Muscle of arm (tissue), 14 donors: ENCODE measurements at places on chromosomes 2 and 18. TPM values are rescaled to one million over a fixed set of nuclear protein-coding genes. Genes with fewer than 3 reads are reported as not detected.

GRCh38 chr2:31107591-31108300, 30.5 kb downstream of the GALNT14 start:
- DNase-seq: peak; percentile 8

DNA sequence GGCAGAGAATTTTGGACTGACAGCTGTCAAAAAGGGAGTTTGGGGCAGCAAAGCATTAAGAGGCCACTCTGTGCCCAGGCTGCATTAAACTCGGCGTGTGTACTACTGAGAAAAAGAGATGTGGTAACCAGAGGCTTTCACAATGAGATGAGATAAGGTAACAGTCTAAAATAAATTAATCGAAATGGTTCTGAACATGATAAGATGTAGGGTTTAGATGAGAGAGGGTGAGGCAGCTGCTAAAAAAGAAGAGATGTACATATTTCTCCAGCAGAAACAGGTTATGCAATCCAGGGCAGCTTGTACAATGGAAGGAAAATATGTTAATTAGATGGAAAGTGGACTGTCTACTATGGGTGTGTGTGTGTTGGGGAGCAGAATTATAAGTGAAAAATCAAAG, 39.2 kb upstream of the ACTR3 start:
- DNase-seq: no peak

- peak; percentile 18 for DNase-seq
Observed at GRCh38 chr18:66682855-66683322, 79.0 kb upstream of the CDH19 start.

DNA sequence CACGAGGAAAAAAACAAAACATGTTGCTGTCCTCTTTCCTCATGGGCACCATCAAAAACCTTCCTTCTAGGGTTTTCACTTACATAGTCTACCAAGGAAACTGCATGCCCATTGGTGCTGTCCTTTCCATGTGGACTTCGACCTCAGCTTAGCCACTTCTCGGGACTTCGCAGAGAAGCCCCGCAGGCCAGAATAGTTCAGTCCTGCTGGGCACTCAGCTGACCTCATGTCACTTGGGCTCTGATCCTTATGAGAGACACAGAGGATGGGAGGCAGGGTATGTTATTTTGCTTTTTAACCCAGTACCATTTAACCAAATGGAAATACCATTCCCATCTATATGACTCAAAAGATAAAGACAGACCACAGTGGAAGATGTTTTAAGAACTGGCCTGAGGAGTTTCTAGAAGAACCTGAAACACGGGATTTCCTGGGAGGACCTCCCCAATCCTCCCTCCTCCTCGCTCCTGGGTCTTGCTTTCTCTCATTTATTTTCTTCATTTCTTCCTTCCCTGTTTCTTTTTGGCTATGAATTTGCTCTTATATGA, 28.4 kb downstream of the AAK1 start:
- no peak for DNase-seq

DNA sequence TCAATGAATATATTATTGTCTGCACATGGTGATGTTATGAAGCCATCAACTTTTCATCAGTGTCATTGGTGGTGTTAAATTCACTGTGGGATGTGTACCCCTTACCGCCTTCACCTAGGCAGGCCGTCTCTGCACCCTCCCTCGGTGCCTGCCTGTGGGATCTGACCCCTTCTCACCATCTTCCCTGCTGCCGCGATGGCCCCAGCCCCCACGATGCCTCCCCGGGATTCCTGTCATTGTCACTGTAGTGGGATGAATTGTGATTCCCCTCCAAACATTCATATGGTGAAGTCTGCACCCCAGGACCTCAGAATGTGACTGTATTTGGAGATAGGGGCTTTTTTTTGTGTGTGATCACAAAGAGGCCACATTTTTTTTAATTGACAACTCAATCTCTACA, 198.3 kb upstream of the HS6ST1 start:
- DNase-seq: no peak

DNA sequence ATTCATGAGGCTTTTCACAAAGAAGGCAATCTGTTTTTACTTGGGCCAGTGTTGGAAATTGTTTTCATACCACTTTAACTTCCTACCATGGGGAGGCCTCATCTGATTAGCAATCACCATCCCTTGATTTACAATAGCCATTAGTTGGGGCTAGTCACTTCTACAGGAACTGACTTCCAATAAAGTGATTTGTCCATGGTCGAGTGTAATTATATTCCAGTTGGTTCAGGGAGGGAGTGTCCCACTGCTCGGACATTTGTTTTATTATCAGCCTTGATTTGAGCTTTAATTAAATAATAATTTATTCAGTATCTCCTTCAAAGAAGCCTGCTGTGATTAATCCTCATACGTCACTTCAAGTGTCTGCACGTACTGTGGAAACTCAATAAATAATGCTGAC, 233.9 kb upstream of the CNTNAP5 start:
- DNase-seq: no peak

Gene MAP4K3
- polyA plus RNA-seq: 31.5 TPM

Gene ANKRD30B
- polyA plus RNA-seq: not detected

Gene REG3G
- not detected for polyA plus RNA-seq

- DNase-seq: no peak
Observed at GRCh38 chr2:118103951-118104940, 16.0 kb downstream of the INSIG2 start.

Gene HRH4
- polyA plus RNA-seq: not detected

DNA sequence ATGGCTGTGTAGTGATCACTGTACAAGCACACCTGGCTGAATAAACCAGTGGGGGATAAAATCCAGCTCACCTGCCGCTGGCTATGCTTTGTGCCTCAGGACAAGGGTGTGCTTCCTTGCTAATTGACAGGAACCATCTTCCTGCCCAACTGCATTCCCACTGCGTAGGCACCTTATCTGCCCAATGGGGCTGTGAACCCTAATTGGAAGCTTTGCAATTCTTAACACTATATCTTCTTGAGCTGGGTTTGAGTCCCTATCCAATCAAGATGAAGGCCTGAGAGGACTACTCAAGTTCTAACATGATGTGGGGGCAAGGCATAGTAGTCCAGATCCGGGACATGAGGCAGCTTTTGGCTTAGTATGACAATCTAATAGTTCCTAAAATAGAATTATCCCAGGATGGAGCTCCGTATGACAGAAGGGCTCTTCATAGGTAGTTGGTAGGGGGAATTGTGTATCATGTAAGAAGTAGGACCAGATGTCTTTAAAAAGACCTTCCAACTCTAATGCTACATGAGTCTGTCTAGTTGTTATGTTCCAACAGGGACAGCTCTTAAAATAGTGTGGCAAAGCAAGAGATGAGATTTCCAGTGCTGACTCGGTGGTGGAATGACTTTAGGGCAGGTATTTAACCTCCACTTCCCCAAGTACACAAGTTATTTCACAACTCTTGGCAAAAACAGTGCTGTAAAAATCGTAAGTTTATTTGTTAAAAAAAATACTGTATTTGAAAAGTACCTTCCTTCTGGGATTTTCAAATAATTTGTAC, 2.3 kb upstream of the TMEM150A start:
- no peak for DNase-seq

DNA sequence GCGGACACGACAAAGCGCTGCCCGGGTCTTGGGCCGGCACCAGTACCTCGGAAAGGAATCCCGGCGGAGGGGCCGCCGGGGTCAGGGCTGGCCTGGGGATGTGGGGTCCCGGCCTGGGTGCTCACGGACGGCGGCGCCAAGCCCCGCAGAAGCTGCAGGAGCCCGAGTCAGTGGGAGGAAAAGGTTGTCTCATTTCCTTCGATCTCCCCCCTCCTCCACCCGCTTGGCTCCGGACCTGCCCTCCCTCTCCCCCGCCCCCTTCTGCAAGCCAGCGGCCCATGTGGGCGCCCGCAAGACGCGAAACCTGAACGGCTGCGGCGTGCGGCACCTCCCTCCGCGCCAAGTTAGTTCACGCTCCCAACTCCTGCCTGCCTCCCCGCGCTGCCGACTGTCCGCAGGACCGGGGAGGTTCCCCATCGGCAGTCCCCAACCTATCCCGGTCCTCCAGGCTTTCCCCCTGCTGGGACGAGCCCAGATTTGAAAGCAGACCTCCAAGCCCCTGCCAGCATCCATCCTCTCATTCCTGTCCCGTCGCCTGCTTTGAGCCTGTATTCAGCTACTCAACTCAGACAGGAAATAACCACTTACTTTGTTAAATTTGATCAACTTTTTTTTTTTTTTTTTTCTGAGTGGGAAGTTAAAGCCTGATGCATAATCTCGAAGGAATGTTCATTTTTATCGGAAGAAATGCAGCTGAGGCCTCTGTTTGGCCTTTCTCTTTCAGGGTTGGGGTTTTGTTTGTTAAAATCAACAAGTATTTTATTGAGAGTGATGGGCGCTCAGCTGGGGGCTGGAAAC, at the start of gene EVA1A:
Gene EVA1A (minus strand): TSS at position 172 of the 798 bp plus-strand sequence. CDS start 42,799 bp downstream, outside the sequence.
- DNase-seq: peak; percentile 66

Gene TNFAIP6
- polyA plus RNA-seq: 19.2 TPM

GRCh38 chr2:19937004-19937403, 35.2 kb upstream of the TTC32 start:
- DNase-seq: no peak

Gene MEP1B
- 0.11 TPM for polyA plus RNA-seq

GRCh38 chr2:149075105-149075504, 36.6 kb downstream of the LYPD6B start:
- no peak for DNase-seq

Gene CD8B2
- not detected for polyA plus RNA-seq

Gene CDH20
- not detected for polyA plus RNA-seq

- no peak for DNase-seq
Observed at GRCh38 chr2:212050871-212051270, 487.7 kb downstream of the ERBB4 start.

GRCh38 chr2:229488232-229488631, 217.1 kb upstream of the PID1 start:
- no peak for DNase-seq

DNA sequence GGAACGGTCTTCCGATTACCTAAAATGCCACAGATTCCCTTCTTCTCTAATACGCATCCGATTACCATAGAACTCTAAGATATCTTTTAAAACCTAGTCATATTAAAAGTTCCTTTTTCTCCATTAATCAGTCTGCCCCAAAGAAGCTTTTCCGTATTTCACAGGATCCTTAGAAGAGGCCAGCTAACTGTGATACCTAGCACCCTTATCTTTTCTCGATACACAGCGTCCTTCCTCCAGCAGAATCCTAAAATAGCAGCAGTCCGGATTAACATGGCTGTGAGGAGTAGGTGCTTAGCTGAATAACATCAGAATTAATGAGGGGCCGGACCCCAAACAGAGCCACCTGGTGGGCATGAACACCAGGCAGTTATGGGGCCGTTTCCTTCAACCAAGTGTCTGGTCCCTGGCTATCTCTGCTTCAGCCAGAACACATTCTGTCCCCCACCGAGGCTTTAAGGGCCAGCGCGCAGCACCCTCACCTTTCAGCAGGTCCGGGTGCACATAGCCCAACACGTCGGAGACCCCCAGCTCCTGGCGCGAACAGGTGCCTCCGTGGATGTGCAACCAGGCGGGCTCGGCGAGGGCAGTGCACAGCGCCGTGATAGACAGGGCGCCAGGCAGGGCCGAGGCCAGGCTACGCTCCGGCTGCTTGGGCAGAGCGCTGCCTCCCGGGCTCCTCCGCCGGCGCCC, 995 bp downstream of the TMEM127 start:
- DNase-seq: no peak

- no peak for DNase-seq
Observed at GRCh38 chr18:79780547-79780946, 17.2 kb upstream of the KCNG2 start.

DNA sequence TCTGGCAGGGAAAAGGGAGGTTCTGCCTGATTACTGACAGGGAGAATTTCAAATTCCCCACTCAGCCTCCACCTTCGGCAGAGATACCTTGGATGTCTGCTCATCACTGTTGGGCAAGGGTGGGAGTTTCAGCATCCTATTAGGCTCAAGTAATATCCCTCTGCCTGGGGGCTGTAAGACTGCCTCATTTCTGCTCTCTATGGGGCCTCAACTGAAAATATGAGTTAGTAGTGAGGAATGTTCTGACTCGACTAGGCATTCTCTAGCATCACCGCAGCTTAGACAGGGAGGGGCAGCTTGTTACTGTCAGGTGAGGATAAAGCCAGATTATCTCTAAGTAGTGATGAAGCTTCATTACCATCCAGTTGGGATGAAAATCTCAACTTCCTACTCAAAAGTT, 87.7 kb upstream of the LRP1B start:
- no peak for DNase-seq

Gene ANKRD44
- polyA plus RNA-seq: 17.3 TPM
